NCI-H1417 treated with DMSO at 0.1 percent for 48 hours (cell line): ENCODE measurements at places on chromosomes 4 and X.

DNA sequence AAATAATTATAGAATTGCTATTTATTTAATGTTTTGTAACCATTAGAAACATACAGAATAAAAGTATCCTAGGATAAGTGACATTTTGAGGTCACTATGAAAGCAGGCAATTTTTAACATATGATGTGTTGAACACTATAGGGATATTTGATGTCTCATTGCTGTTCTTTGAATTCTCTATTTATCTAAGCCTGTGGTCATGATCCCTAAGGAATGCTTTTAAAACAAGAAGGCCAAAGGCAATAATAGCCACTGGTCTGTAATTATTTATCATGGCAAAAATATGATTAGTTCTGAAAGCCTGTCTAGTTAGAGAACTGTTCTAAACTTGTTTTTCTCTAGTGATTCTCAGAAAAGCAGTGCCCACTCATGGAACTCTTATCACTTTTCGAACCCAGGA is 186.6 kb downstream of the RPA4 start:
- no peak for DNase-seq

DNA sequence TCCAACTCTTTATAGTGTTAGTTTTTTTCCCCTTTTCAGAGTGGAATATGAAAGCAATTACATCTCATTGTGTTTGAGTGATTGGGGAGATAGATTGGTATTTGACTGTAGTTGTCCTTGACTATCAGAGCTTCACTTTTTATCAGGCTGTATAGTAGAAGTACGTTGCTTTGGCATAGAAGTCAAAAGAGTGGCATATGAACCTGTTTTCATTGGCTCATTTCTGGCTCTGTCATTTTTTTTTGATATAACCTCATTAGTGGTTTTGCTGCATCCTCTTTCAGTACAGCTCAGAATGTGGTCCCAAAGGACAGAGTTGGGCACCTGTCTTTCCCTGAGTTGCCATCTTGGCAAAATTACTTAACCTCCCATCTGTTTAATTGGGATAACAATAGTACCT is 1.4 kb downstream of the TMA16 start:
- no peak for DNase-seq

DNA sequence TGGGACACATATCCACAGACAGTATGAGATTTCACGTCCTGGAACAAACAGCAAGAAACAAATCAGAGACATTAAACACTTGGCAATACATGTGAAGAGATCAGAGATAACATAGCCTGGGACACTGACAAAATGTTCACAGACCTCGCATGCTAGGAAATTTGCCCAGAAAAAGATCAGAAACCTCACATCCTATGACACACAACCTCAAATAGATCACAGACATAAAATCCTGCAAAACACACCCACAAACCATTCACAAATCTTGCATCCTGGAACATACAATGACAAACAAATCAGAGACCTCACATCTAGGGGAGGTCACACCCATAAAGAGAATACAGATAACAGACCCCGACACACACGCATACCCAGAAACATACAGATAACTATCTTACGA is 18.0 kb downstream of the SUV39H1 start:
- no peak for DNase-seq

GRCh38 chrX:100264200-100264599 is 145.9 kb downstream of the PCDH19 start:
- DNase-seq = no peak

DNA sequence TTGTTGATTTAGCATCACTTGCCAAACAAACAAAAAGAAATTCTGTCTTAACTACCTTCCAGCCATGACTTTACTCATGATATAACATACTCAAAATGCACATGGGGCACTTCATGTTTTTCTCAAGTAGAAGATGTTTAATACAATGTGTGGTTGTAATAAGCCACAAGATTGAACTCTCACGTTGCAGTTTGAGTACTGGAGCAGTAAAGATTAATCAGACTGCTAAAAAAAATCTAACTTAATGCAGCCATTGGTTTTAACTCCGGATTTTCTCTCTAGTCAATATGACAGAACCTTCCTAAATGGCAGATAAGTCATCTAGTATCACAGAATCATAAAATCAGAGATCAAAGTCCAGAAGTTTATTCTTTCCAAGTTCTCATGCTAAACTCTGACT is 117.9 kb downstream of the SH3KBP1 start:
- no peak for DNase-seq

DNA sequence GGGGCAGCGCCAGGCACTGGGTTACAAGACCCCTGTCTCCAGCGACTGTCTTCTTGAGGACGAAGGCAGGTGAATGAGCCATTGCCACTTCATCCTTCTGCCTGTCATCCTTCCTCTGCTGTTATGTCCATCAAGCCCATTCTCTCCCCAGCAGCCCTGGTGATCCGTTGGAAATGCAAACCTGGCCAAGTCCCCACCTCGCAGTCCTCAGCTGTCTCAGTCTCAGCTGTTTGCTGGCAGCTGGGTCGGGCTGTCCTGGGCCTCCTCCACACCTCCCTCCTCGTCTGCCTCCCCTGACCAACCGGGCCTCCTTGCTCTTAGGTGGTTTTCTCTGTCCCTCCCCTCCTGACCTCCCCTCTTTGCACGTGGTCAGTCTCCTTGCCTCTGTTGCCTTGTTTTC is 38.0 kb downstream of the PTTG2 start:
- no peak for DNase-seq

DNA sequence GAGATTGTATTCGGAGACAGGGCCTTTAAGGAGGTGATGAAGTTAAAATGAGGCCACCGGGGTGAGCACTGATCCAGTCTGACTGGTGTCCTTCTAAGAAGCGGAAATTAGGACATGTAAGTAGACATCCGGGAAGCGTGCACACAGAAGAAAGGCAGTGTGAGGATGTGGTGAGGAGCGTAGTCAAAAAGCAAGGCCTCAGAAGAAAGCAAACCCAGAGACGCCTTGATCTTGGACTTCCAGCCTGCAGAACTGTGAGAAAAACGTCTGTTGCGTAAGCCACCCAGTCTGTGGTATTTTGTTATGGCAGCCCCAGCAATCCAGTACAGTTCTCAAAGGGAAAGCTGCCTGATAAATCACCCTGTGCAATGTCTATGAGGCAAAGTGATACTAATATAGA is 153.5 kb downstream of the KCNIP4 start:
- DNase-seq = no peak

DNA sequence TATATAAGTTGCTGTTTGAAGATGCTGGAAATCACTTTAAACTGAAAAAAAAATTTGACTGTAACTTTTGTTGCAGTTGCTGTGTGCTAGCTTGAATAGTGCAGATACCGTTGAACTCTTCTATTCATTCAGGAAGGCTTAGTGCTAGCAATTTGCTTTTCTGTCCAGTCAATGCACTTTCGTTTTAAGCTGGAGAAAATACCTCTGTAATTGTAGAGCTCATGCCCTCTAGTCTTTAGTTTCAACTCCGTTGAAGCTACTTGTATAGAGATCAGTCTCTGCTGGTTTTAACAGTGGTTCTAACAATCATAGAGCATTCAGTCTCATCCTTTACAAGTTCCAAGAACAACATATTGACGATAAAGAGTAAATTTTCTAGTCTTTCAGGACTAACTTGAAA is 49.0 kb upstream of the TRPC3 start:
- no peak for DNase-seq

DNA sequence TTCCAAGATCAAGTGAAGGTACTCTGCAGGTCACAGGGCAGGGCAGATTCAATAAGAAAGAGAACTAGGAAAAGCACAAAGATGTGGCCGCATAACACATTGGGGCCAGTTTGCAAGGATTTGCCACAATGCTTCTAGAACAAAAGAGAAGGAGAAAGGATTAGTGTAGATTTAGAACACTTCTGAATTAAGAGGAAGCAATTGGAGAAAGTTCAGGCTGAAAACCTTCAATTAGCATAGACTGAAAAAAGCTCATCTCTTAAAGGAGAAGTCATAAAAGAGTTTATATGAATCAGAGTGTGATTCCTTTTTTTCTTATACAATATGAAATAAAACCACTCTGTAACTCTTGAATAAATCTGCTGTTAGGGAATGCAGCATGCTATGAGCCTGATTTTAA is 215.6 kb upstream of the FAT1 start:
- no peak for DNase-seq

DNA sequence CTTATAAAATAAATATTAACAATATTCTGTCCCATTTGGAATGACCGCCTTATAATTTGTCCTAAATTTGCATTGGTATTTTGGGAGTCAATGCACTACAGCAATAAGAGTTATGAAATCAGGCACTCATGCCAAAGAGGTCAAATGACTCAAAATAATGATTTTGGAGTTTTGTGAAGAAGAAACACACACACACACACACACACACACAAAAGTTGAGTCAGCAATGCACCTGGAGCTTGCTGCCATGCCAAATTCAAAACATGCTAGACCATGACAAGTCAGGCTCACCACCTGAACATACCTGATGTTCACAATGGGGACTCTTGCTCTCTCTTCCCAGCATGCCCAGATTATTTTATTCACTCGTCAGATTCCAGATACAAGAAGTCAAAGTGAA is 56.7 kb downstream of the PROM1 start:
- DNase-seq = no peak

DNA sequence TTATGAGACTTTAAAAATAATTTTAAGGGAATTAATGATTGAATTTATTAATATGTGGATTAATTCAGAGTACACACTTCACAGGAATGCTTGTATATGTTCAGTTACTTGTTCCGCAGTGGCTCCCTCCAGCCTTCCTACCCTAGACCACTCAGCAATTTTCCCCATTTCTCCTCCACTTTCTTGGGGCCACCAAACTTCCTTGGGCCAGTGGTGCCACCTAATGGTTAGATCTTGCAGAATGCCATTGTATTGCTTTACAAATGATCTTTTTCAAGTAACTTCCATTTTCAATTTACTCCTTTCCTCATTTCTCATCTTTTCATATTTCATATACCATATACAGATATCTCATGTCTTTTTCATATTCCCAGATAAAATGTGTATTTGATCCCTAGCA is 3.6 kb upstream of the RNF175 start:
- DNase-seq = no peak

DNA sequence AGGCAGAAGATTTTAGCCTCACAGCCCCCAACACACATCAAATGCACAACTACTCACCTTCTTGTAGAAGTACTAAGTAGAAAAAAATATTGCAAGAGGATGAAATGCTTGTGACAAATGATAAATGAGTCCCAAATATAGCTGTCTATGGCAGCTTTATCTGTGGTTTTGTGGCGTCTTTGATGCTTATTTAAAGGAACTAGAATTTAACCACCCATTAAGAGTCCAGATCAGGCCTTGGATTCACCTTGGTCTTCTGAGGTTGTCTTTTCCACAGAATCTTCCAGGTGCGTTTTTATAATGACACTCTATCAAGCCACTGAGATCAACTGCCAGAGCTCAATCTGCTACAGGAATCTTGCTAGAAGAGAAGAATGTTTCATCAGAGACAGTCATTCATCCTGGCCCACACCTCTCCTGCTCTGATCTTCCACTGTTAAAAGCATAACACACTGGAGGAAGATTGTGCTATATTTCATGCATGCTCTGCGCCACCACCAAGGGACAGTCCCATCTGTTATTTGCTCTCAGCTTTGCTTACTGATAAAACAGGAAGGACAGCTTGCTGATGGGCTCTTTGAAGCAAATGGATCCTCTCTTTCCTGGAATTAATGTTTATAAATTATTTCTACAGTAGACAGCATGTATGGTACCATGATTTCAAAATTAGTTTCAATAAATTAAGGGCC is 144.1 kb downstream of the SLC7A11 start:
- DNase-seq = no peak

GRCh38 chrX:2657532-2658113 is 33.5 kb upstream of the CD99 start:
- no peak for DNase-seq

DNA sequence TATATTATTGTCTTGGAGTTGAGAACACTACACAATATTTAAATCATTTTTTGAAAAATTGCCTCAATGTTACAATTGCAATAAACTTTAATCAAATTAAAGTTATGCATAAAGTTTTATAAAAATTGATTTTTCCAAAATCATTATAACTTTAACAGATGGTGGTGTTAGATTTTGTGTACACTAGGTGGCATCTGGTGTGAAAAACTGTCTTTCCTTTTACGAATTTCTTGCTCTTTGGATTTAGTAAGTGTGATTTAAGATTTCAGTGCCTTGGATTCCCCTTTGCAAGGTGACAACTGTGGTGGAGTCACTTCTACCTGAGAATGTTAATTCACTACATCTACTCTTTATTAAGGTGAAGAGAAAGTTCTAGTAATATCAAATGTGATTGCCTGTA is 91.6 kb downstream of the AREG start:
- no peak for DNase-seq

- DNase-seq = no peak
Observed at GRCh38 chr4:185758807-185759206, 53.2 kb downstream of the SORBS2 start.

- DNase-seq = no peak
Observed at GRCh38 chr4:182179751-182180150, 63.5 kb upstream of the TENM3 start.

- no peak for DNase-seq
Observed at GRCh38 chr4:47530801-47531200, 45.7 kb downstream of the ATP10D start.

GRCh38 chr4:183492791-183493222 is 12.1 kb upstream of the ING2 start:
- no peak for DNase-seq

- DNase-seq = no peak
Observed at GRCh38 chr4:105343146-105343931, 130.5 kb downstream of the PPA2 start.
